ENCODE measurements at places on chromosomes 12 and 14.

DNA sequence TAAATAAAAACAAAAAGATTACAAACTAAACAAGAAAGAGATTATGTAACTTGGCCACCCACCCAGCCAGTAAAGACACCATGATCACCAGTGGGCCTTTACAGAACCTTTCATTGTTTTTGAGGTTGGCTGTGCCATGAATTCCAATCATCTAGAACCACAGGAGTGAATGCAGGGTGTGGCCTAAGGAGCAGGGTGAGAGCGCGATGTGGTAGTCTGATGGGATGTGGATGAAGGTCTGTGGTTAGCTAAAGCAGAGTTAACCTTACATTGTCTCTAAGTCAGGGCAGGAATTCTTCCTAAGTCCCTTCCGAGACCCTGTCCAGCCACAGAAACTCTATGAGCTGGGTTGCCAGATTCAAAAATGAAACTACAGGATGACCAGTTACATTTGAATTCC, 54.0 kb upstream of the CDKN3 start:
- DNase-seq: no peak

DNA sequence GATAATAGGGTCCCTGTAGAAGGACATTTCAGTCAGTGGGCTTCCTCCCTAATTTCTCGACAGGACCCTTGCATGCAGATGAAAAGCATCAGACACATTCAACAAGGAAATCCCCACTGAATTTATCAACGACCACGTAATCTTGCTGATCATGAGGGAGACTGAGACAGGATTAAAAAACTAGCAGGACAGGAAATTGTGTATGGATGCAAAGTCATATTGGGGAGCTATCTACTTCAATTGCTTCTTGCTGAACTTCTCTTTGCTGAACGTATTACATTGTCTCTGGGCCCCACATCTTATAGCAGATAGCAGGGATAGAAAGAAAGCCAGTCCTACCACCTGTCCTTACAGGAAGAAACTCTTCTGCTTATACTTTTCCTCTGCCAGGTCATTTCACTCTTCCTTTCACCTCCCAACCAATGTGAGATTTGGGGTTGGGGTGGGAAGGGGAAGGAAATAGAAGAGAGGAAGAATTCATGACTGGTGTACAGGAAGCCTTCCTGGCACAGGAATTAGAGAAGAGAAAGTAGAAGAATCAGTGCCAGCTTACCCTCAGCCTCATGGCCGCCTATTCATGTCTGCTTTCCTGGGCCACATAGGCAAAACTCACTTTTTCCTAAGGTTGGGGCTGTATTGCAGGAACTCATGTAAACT, 333.3 kb downstream of the ZFP36L1 start:
- DNase-seq: no peak

DNA sequence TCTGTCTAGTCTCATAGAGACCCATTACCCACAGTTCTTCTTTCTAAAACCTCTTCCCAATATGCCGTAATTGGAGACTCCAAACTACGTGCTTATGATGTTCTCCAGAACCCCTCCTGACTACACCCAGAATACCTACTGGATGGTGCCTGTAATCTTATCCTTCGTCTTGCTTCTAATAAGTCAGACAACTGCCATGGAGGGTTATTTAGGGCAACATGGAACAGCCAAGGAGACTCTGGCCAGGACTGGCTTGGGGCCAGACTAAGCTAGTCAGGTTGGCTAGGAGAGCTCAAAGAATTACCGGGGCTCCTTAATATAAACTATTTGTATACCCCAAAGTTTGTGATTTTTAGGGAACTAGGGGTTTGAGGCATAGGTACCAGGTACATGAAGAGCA, 6.8 kb downstream of the PFKM start:
- no peak for DNase-seq

DNA sequence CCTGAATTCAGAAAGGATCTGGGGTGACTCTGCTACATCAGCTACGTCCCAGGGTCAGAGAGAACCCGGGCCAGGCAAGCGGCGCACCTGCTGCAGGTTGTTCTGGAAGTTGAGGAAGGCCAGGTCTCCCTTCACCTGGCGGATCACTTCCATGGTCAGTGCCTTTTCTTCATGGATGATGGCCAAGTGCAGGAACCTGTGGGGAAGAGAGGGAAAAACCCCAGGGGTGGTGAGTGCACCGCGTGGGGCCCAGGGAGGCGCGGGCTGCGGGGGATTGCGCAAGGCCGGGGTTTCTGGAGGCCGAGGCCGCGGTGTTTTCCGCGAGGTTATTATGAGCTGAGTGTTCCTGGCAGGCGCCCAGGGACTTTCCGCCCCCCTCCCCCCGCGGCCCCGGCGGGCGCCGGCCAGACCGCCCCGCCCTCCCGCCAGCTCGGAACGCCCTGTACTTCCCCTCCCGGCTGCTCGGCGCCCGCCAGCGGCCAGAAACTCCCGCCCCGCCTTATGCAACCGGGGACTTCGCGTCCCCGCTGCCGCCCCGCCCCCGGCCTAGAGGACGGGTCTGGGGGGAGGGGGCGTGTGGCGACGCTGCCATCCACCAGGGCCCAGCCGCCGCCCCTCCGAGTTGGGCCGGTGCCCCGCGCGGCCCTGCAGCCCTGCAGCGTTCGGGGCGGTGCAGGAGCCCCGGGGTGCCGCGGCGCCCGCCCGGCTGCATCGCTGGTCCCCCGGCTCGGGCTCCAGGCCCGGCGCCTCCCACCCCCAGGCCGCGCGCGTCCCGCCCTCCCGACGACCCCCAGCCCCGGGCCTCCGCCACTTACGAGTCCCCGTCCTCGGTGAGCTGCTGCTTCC, 723 bp downstream of the NFKBIA start:
- peak; percentile 93 for DNase-seq

DNA sequence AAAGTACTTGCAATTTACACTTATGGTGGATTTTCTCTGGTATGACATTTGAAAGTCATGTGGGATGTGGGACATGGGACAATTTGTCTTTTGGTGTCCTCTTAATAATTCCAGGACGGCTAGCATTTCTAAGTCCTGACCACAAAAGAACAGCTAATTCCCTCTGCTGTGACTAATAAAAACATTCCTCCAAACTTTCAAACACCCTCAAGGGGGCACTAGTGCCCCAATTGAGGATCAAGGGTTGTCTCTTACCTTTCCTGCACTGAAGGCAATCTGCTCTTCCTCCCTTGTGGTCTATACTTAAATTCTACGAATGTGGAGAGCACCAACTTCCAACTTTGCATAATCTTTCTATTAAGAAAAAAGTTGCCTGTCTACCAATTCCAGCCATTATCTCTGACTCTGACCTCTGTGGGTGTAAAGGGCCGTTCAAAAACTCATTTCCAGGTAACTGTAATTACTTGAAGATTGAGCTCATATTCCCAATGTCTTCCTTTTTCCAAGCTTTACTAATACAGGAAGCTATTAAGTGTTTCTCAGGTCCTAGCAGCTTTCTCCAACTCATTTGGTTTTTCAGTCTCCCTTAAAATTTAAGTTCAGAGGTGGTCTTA, 210.2 kb downstream of the PTPRO start:
- peak; percentile 50 for DNase-seq

GRCh38 chr14:59093902-59094301, 94.6 kb upstream of the DAAM1 start:
- DNase-seq: no peak

- DNase-seq: no peak
Measured at GRCh38 chr12:82682851-82683261, 3.9 kb upstream of the TMTC2 start.
